T-cell (primary cell): ENCODE measurements at places on chromosomes 7 and 10. TPM values are rescaled to one million over a fixed set of nuclear protein-coding genes. Genes with fewer than 3 reads are reported as not detected.

GRCh38 chr7:150979713-150980390, 1.7 kb upstream of the KCNH2 start:
- no peak for DNase-seq

Gene TMEM196
- total RNA-seq: not detected

- no peak for DNase-seq
Measured at GRCh38 chr10:131726967-131727366, 173.8 kb upstream of the PPP2R2D start.

Gene FAM204A
- 63.3 TPM for total RNA-seq

GRCh38 chr10:132420981-132421846, 24.2 kb downstream of the PWWP2B start:
- peak; percentile 33 for DNase-seq

GRCh38 chr7:584122-584465, 64.4 kb upstream of the PDGFA start:
- DNase-seq: peak; percentile 91

GRCh38 chr10:110711382-110711781, 67.2 kb downstream of the RBM20 start:
- DNase-seq: no peak
